NCI-H69 (cell line): ENCODE measurements at places on chromosomes 2 and 18.
A peak's percentile ranks its signal among the peaks of the same experiment; 100 is the strongest.

- DNase-seq: no peak
Measured at GRCh38 chr2:203484266-203485112, 50.6 kb downstream of the RAPH1 start.

- DNase-seq: no peak
Measured at GRCh38 chr18:11885278-11885947, 22.7 kb downstream of the MPPE1 start.

DNA sequence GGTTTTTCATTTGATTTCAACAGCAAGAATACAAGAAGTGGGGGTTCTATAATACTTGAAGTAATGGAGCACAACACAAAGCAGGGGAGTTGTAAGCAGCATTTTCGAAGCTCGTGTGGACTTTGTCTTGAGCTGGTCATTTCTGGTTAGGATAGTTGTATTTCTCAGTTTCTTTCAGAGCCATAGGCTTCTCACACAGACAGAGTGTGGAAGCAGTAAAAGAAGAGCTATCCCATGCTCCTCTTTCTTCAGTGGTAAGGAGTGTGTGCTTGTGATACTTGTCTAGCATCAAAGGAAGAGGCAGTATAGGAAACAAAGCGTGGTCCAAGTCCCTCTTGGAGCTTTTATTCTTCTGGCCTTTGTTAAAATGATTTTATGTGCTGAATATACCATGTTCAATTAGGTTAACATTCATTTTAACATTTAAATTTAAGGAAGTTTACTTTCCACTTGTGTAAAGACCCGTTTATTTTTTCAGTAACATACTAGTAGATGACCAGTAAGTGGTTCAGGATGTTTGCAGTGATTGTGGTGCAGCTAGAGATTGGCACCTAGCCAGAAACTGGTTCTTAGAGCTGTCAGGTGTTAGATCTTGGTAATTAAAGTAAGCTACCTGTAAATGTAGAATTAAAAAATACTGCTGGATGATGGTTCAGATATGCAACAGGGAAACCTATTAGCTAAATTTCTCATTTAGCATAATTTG lies 14.6 kb downstream of the CCNYL1 start:
- peak; percentile 70 for DNase-seq

DNA sequence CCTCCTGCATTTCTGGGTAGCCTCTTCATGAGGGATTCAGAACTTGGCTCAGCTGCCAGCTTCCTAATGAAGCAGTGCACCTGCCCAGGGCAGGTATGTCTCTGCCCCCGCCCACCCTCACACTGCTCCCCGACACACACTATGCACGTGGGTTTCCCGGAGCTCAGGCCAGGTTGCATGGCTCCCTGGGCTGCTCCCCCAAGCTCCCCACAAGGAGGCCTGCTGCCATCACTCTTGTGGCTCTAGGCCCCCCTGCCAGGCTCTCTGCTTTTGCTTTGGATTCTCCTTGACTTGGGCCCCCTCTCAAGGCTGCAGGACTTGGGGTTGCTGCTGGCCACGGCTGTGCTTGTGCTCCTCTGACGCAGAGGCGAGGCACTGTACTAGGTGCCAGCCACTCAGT lies 43.6 kb downstream of the ADD2 start:
- DNase-seq: no peak

GRCh38 chr18:10560452-10561045 lies 34.7 kb downstream of the NAPG start:
- peak; percentile 84 for DNase-seq

DNA sequence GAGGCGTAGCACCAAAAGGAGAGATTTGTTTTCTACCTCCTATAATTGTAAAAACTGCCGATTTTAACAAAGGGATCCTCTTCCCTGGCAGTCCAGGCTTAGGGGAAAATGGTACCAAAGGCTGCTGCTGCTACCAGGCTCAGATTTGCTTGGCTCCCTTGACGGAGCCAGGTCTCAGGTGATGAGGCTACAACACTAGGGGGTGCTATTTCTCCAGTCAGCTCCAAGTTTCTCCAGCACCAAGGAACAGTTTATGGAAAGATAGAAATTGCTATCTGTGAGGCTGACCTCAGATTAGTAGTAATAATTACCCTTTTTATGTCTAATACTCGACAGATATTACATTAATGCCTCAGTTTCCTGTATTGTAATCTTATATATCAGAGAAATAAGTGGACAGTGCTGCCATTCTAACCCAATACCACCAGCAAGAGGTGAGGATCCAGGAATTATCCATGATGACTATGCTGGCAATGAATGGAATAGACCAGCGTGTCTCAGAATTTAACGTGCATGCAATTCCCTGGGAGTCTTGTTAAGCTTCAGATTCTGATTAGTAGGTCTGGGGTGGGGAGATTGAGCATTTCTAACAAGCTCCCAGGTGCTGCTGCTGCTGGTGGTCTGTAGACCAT lies 111.3 kb downstream of the ESCO1 start:
- peak; percentile 72 for DNase-seq

- DNase-seq: no peak
Measured at GRCh38 chr2:176164201-176164600, 7.1 kb downstream of the HOXD3 start.

- no peak for DNase-seq
Measured at GRCh38 chr18:32381761-32382160, 88.9 kb downstream of the GAREM1 start.

GRCh38 chr2:205261516-205262020 lies 420.7 kb upstream of the NRP2 start:
- no peak for DNase-seq

GRCh38 chr18:12628706-12629702 lies 28.9 kb downstream of the SPIRE1 start:
- peak; percentile 79 for DNase-seq

DNA sequence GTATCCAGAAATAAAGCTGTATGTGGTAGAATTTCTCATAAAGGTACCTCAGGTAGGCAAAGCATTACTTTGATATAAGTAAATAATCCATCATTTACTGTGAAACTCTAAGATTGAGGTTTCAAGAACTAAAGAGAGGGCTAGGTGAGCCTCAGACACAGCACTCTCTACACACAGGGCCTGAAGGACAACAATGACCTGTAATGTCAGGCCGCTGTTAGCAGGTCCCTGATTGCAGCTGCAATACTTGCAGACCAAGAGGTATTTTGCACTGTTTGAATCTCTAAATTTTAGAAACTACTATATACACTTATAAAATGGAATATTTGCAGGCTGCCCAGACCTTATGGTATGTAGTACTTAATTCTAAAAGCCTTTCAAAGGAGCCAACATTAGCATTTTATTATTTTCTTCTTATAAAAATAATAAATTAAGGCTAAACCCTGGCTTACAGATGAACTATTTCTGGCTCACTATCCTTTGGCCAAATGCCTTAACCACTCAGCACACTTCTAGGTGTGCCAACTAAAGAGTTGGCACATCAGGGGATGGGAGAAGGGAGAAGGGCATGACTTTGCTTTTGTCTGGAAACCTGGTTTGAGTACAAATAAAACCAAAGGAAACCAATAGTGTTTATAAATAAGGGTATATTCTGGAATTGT lies 66.7 kb upstream of the SLC39A10 start:
- no peak for DNase-seq

GRCh38 chr2:222864296-222864695 lies 3.5 kb downstream of the ACSL3 start:
- peak; percentile 19 for DNase-seq

GRCh38 chr2:139477618-139478017 lies 697.4 kb upstream of the NXPH2 start:
- peak; percentile 52 for DNase-seq

GRCh38 chr2:16240402-16240801 lies 300.1 kb downstream of the MYCN start:
- DNase-seq: no peak

DNA sequence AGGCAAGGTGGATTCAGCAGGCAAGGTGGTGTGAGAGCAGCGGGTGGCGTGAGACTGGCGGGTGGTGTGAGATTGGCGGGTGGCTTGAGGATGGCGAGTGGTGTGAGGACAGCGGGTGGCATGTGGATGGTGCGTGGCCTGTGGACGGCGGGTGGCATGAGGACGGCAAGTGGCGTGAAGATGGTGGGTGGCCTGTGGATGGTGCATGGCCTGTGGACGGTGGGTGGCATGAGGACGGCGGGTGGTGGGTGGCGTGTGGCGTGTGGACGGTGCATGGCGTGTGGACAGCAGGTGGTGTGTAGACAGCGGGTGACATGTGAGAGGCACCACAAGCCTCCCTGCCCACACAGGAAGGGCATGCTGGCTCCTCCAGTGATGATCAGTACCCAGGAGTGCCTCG lies 186.9 kb upstream of the SALL3 start:
- no peak for DNase-seq

- no peak for DNase-seq
Measured at GRCh38 chr18:76580288-76580962, 85.4 kb upstream of the ZNF516 start.

DNA sequence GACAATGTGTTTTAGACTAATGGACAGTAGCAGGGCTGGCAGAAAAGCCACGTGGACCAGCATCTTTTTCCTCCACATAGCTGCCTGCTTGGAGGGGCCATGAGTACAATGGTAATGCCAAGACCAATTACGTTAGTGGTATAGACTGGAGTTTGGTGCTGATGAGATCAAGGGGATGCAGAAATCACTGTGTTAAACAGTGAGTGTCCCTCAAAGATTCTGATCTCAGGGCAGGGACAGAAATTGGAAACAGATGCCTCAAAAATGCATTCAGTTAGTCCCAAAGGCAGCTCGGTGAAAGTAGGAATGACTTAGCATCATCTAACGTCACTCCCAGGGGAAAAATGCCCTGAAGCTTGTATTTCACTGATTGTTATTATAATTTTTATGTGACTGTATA lies 72.4 kb downstream of the SLC16A14 start:
- no peak for DNase-seq

DNA sequence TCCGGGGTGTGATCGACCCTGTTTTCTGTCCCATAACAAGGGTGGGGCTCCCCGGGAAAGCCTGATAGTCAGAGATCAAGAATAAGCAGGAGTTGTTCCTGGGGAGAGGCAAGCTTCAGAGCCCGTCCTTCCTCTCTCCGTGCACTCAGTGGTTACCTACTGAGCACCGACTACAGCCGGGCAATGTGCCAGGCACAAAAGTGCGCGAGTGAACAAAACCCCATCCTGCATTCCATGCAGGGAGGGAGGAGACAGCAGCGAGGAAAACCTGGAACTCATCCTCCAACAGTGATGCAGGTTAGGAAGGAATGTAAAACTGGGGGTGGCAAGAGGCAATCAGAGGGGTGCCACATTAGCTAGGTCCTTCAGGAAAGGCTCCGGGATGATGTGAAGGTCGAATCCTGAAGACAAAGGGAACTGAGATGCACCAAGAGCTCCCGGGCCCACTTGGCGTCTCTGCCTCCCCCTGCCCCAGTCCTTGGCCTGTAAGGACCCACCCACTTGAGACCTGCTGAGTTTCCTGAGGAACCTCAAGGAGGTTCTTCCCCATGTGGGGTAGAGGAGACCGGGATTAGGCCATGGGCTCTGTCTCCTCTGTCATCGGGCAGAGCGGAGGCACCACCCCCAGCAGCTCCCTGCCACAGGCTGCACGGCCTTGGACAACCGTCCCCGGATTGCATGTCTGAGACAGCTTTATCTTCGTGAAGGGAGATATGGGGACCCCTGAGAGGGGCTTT lies 198.2 kb downstream of the NDUFA10 start:
- peak; percentile 12 for DNase-seq

- no peak for DNase-seq
Measured at GRCh38 chr2:145638675-145639074, 1118.8 kb upstream of the ZEB2 start.

GRCh38 chr18:32767400-32767799 lies 5.4 kb downstream of the KLHL14 start:
- peak; percentile 93 for DNase-seq

DNA sequence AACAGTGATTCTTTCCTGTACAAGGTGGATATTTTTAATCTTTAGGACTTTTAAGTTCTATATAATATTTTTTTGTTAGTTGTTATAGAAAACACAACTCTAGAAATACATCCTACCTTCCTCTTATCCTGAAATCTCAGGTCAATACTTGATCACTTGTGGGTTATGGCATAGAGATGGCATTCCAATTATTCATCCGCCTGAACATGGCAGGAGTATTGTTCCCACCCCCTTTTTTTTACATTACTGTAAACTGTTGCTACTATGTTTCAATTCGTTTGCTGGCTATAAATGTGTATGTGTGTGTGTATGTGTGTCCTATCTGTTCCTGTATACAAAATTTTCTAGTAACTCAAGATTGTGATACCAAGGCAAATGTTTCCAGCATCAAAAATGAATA lies 43.3 kb upstream of the FN1 start:
- DNase-seq: no peak

- DNase-seq: peak; percentile 59
Measured at GRCh38 chr2:166651080-166651675, 157.1 kb upstream of the SCN7A start.

GRCh38 chr2:63926815-63927214 lies 85.1 kb downstream of the UGP2 start:
- peak; percentile 85 for DNase-seq

GRCh38 chr18:53817976-53818950 lies 406.2 kb downstream of the MBD2 start:
- no peak for DNase-seq

DNA sequence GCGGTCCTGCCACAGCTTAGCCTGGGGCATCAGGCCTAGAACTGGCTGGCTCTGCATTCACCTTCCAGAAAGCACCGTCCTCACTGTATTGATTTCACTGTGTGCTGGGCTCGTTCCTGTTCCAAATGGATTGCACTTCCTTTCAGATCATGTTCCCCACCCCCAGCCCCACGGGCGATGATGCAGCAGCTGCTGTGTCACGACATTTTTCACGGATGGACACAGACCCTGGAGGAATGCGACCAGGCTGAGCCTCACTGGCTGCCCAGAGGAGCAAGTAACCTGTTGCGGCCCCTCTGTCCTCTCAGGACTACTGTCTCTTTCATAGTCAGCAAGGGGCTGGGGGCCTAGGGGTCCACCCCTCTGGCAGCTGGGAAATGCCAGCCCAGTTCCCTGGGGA lies 50.3 kb downstream of the CAPN13 start:
- DNase-seq: no peak

- no peak for DNase-seq
Measured at GRCh38 chr2:71962350-71962749, 185.3 kb downstream of the CYP26B1 start.

DNA sequence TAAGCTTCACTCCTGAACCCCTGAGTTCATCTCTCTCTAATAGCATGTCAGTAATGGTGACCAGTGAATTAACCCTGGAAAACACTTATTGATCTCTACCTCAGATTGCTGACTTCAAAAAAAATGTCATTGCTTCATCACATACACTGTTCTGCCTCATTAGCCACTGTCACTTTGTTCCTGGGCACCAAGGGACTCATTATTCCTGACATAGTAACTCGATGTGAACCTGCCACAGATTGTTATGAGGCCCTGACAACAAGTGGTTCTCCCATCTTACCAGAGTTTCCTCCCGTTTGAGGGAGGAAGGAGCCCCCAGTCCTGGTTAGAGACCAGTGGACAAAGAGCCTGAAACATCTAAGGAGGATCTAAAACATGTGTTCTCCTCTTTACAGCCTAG lies 403.3 kb upstream of the SMIM21 start:
- no peak for DNase-seq

GRCh38 chr2:11154016-11154922 lies 998 bp upstream of the SLC66A3 start:
- DNase-seq: no peak
